ENCODE measurements at places on chromosomes 11 and 22.
A peak's percentile ranks its signal among the peaks of the same experiment; 100 is the strongest.

- DNase-seq, result no peak
Observed at GRCh38 chr11:76152741-76153570, 53.3 kb downstream of the WNT11 start.

- DNase-seq, result no peak
Observed at GRCh38 chr11:116488836-116489389, 283.9 kb downstream of the BUD13 start.

DNA sequence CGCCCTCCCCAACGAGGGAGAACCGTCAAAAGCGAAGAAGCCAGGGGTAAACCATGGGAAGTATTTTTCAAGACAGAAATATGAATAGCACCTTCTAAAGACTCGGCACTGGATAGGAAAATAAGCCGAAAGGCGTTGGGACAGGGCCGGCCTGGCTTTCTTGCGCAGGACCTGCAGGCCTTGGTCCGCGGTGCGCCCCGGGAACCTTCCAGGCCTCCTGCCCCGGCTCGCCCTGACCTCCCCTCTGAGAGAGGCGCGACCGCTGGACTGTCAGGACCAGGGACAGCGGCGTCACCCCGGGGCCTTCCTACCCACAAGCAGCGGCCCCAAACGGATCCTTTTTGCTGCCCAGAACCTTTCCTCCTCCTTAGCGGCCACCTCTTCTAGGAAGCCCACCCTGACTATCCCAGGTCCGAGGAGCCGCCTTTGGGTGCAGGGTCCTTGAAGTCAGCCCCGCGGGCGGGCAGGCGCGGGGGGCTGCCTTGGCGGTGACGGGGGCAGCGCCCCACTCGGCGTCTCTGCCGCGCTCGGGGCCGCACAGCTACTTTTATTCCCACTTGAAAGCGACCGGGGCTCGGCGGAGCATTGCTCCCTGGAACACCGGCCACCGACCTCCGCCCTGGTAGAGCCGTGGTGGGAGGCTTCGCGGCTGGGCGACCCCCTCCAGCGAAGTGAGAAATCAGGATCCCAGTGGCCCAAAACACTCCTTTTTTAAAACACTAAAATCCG, 650 bp upstream of the MAPK11 start:
- DNase-seq, result no peak

DNA sequence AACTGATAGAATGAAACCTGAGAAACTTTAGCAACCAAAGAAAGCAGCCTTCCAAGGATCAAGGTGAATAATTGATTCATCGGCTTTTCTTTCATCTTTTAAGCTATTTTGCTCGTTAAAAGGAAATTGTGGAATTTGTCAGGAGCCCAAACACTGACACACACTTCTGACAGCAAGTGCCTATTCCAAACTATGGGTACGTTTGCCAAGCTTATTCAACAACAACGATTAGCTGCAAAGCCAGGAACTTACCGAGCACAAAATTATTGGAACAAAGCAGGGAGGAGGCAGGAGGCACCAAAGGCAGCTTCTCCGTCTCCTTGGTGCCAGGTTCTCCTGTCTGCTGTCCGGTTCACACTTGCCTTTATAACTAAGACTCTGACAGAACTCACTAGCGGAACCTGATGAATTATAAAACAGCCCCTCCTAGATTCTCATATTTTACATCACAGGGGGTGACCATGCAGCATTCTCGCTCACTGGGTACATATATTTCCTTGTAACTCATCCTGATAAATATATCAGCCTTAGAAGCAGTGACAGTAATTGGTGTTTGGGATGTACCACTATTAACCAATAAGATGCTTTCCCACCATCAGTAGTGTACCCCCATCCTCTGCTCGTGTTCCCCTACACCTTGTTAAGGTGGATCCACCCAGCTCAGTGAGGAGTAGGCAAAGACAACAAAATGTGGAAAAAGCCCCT, 395.9 kb upstream of the CCDC90B start:
- DNase-seq, result no peak

- no peak for DNase-seq
Observed at GRCh38 chr11:15195454-15196200, 80.9 kb downstream of the INSC start.

DNA sequence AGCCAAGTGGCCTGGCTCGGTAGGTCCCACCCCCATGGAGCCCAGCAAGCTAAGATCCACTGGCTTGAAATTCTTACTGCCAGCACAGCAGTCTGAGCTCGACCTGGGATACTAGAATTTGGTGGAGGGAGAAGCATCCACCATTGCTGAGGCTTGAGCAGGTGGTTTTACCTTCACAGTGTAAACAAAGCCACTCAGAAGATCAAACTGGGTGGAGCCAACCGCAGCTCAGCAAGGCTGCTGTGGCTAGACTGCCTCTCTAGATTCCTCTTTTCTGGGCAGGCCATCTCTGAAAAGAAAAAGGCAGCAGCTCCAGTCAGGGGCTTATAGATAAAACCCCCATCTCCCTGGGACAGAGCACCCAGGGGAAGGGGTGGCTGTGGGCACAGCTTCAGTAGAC, 22.3 kb upstream of the OR5B21 start:
- DNase-seq, result no peak

- no peak for DNase-seq
Observed at GRCh38 chr11:8228231-8228630, 35.4 kb downstream of the LMO1 start.

DNA sequence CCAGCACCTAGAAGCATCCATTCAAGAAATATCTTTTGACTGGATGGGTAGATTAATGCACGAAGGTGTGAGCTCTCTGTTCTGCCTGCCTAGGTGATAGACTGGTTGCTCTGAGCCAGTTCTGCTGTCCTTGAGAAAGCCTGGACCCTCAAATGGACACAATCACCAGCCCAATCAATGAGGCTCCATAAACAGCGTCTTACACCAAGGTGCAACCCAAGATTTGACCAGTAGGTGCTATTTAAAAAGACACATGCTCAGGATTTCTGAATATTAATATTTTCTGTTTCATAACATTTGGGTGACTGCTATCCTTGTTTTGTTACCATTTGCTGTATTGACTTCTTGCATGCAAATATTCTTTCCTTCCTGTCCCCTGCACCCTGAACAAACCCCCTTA, 39.0 kb downstream of the PAMR1 start:
- DNase-seq, result no peak

- DNase-seq, result no peak
Observed at GRCh38 chr11:7486098-7486780, 933 bp downstream of the OLFML1 start.

DNA sequence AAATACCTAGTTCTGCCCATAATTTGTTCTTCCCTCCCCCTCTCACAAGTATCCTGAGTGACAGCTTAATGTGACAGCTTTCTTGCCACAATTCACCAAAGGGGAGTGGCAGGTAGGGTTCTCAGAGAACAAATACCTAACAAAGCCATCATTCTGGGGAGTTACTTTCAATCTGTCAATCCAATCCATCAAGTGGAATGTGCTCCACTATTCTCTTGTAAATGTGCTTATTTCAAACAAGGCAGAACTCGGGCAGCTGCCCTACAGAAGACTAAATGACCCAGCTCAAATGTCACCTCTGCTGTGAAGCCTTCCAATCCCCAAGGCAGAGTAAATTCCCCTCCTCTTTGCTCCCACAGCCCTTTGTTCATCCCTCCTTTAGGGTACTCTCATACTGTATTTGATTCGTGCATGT, 27.8 kb downstream of the LGR4 start:
- peak; percentile 46 for DNase-seq

DNA sequence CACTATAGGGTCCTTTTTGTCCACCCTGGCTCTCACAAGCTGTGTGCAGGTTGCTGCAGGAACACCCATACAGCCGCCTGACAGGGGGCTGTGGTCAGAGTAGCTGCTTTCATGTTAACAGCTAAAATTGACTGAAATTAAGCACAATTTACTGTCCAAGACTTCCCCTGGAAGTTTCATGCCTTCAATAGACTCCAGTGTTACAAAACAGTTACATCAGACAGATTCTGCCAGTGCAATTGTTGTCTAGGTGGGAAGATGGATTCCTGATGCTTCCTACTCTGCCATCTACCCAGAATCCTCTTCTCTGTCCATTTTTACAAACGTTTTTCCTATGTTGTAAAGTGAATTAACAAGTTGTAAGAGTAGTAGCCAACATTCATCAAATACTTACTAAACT, 5.3 kb upstream of the TSKU start:
- DNase-seq, result no peak

DNA sequence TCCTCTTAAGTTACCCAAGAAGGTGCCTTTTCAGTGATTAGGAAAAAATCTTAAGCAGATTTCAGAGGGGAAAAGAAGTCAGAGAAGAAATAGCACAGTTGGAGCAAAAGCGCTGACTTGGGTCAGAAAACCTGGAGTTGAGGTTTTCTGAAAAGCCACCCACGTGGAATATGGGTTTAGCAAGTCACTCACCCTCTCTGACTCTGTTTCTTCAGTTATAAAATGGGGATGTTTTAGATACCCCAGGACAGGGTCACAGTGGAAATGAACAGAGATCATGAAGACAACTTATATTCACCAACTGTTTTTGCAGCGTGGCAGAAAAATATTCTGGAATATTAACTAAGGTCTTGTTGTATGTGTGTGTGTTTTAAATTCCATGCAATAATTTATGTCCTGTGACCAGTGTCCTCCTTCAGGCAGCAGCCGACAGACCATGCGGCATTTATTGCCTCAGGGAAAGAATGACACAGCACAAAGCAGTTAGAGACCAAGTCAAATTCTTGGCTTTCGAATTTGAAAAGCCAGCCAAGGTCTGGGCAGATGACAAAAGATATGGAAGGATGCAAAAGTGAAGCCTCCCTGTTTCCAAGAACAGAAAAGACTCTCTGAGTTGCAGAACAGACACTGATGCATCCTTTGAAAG, 119.9 kb downstream of the MIAT start:
- DNase-seq, result no peak

GRCh38 chr11:72578991-72579815, 95.0 kb downstream of the PDE2A start:
- DNase-seq, result no peak

DNA sequence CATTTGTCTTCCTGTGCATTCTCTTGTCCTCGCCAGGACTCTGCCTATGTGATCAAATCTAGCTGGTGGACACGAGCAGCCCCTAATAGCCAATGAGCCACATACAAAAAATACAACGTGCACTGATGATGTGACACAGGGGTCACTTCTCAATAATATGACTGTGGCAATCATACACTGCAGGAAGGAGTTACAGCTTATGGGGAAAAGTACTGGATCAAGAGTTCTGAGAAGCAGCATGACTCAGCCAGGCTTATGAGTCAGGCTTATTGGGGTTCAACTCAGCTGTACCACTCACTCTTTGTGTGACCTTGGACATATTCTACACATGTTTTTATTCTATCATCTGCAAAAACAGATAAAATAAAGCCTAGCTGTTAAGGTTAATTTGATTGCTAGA, 889.4 kb upstream of the TENM4 start:
- DNase-seq, result no peak

DNA sequence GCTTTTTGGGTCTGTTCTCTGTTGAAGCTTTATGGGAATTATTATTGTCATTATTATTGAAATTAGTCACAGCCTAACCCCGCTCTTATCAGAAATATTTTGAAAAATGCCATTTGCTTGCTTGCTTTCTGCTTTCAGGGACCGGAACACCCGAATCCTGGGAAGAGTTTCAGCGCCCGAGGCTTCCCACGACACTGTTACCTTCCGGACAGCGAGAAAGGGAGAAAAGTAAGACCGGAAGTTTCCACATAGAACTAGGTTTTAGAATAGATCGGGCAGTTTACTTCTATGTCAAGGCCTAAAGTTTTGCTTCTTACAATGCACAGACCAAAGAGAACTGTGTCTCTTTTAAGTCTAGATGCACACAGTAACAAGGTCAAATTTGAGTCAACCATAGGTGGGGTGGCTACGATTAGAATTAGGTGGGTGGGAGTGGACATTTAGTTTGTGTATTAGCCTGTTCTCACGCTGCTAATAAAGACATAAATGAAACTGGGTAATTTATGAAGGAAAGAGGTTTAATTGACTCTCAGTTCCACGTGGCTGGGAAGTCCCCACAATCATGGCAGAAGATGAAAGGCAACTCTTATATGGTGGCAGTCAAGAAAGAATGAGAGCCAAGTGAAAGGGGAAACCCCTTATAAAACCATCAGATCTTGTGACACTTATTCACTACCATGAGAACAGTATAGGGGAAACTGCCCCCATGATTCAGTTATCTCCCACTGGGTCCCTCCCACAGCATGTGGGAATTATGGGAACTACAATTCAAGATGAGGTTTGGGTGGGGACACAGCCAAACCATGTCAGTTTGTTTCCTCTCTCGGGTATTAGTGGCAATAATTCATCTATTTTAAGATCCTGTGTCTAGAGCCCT, 12.9 kb downstream of the MPEG1 start:
- DNase-seq, result no peak

GRCh38 chr11:76654298-76654851, 16.2 kb downstream of the LRRC32 start:
- DNase-seq, result no peak

GRCh38 chr11:94655291-94655690, 88.1 kb downstream of the PIWIL4 start:
- DNase-seq, result no peak

GRCh38 chr11:92911478-92911877, 58.0 kb upstream of the MTNR1B start:
- DNase-seq, result no peak

DNA sequence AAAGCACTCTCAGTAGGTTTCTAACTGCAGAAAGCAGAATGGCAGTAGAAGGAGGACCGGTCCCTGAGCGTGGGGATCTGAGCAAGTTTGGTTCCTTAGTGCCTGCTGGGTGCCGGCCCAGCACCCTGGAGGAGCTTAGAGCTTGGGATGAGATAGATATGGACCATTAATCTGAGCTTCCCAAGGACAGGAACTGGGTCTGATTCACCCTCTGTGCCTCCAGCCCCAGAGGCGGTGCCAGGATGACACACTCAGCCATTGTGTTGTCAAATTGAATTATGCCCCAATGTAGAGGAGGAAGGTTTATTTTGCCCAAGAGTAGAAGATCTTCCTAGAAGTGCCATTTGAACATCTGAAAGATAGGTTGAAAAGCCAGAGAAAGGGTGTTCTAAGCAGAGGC, 4.3 kb downstream of the ZC3H7B start:
- DNase-seq, result no peak

- no peak for DNase-seq
Observed at GRCh38 chr22:49997251-49997599, 15.3 kb downstream of the IL17REL start.

DNA sequence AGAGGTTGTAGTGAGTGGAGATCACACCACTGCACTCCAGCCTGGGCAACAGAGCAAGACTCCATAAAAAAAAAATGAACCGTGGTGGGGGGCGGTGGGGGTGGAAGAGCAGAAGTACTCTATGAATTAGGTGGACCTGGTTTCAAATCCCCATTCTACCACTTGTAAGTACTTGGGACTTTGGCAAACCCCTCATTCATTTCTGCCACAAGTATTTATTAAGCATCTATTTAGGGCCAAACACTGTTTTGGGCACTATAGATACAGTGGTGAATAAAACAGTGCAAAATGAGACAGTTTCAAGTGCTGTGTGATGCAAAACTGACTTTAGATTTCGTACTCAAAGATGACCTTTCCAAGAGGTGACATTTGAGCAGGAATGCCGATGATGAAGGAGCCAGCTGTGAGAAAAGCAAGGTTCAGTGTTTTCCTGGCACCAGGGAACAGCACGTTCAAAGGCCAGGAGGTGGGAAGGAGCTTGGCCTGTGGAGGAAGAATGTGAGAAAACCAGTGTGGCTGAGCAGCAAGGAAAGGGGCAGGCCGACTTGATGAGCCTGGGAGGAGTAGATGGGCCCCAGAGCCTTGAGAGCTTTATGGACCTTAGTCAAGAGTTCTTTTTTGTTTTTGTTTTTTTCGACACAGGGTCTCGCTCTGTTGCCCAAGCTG, 1.4 kb upstream of the TMEM134 start:
- DNase-seq, result no peak

GRCh38 chr11:15579287-15580001, 464.7 kb downstream of the INSC start:
- no peak for DNase-seq

- no peak for DNase-seq
Observed at GRCh38 chr11:20014067-20014402, 146.2 kb downstream of the DBX1 start.
